ENCODE measurements at places on chromosomes 12 and 14. TPM values are rescaled to one million over a fixed set of nuclear protein-coding genes. Genes with fewer than 3 reads are reported as not detected.

ARHGDIB gene
- 162 TPM for total RNA-seq

MANSC1 gene
- total RNA-seq, result 18.3 TPM

GLS2 gene
- not detected for total RNA-seq

RBP5 gene
- total RNA-seq, result 10.8 TPM

PPP1CC gene
- total RNA-seq, result 133 TPM

ANO4 gene
- total RNA-seq, result 17.3 TPM

PIWIL1 gene
- 0.20 TPM for total RNA-seq

AICDA gene
- total RNA-seq, result not detected

CCDC177 gene
- total RNA-seq, result 0.08 TPM
